ENCODE measurements at places on chromosomes 16 and 17.

- no peak for ATAC-seq
Observed at GRCh38 chr17:45406107-45406506, 26.6 kb downstream of the ARHGAP27 start.

DNA sequence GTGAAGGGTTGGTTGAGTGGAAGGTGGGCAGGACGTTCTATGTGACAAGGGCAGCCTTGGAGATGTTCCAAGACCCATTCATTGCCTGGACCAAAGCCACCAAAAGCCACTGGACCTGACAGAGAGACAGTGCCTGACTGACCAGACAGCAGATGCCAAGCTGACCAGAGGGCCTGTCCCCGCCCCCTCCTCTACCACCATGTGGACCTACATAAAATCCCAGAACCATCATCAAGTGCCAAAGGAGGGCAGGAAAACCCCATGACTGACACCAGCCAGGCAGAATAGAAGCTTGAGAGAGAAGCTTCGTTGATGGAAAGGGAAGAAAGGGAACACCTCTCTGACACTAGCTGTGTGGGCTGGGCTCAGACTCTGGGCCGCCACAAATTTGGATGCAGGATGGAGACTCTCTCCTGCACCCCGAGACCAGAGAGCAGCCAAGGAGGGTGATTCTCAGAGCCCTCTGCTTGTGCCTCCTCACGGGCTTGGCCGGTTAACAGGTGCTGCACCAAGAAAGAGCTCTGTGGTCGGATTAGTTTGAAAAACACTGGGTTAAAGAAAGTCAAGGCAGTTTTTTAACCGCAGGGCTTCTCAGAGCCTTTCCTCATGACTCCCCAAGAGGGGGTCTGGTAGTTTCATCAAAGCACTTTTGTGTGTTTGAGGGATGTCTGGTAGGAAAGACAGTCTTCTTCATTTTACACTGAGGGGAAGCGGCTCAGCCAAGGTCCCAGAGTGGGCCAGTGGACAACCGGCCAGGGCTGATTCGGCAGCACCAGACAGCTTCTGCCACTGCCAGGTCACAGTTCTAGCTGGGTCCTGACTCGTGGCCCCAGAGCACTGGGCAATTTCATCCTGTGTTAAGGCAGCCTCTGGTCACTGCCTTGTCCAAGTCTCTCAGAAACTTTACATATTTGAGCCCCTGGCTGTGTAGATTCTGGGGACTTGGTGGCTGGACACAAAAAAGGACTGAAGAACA, 1.7 kb downstream of the TNFRSF13B start:
- ATAC-seq = no peak

DNA sequence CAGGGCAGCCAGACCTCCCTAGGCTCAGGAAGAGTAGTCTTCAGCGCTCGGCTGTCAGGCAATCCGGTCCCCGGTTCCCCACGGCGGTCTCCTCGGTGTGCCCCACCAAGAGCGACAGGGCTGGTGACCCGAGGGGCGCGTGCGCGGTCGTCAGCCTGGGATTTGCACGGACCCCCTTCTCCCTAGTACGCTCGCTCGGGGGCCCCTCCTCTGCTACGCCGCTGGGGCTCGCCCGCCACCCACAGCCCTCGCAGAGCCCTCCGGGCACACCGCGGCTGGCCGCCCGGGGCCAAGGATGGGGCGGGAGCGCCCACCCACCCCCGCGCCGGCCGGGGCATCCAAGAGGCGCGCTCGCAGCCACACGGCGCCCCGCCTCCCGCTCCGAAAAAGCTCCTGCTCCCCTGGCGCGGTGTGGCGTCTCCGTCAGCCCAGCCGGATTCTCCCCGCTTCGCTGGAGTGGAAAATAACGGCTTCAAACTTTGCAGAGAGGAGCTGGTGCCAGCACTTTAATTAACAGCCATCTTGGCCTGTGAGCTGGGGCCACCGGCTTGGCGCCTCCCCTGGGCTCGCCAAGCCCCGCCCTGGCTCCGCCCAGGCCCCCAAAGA, 2.1 kb upstream of the C1QL1 start:
- peak; percentile 5 for ATAC-seq

- peak; percentile 91 for ATAC-seq
Observed at GRCh38 chr16:84699712-84700445, at the start of gene USP10. Gene USP10, plus strand, starts transcription at chr16:84700000. Its CDS starts 91 bp downstream, at chr16:84700091.

DNA sequence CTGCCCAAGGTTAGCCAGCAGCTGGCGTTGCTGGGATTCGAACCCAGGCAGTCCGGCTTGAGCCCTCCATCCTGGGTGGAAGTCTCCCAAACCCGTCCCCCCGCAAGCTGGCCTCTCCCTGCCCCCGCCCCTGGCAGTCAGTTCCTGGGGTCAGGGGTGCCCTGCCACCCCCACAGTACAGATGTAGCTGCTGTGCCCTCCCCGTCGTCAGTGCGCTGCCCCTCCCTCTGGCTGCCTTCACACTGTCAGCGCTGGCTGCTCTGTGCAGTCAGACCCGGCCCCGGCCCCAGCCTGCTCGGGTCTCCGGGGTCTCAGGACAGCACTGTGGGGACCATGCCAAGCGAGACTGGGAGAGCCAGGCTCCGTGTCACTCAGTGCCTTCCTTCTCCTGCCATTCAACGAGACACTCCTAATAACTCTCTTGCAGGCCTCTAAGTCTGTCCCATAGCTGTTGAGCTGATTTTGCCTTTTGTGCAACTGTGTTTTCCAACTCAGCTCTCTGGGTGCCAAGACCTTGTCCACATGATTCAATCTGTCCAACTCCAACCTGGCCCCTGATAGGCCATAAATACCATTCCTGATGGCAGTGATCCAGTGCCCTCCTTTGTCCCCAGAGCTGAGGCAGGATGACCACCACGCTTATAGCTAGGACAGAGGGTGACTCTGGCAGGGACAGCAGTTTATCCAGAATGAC, 55.5 kb upstream of the IL34 start:
- ATAC-seq = peak; percentile 32

DNA sequence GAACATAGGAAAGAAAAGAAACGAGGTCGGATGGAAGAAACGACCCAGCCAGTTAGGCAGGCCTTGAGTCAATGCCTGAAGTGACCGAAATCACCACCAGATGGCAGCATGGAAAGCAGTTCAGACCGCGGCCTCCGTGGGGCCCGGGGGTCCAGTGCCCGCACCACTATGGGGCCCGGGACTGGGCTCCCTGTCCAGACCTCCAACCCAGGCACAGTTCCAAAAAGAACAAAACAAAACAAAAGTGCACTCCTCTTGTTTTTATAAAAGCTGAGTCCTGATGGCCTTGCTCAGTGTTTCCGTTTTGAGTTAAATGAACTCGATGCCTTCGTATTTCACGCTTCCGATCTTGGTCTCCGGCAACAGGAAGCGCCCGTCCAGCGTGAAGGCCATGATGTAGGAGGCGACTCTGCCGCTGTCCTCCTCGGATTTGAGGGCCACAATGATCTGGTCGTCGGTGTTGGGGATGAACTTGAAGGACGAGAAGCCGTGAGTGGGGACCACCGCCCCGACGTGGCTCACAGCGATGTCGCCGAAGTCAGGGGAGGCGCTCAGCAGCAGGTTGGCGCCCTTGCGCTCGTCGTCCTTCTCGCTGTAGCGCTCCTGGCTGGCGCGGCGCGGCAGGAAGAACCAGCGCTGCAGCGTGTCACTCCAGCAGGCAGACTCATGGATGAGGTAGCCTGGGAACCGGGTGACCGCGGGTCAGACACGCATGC, 13.7 kb upstream of the LGALS3BP start:
- peak; percentile 37 for ATAC-seq

DNA sequence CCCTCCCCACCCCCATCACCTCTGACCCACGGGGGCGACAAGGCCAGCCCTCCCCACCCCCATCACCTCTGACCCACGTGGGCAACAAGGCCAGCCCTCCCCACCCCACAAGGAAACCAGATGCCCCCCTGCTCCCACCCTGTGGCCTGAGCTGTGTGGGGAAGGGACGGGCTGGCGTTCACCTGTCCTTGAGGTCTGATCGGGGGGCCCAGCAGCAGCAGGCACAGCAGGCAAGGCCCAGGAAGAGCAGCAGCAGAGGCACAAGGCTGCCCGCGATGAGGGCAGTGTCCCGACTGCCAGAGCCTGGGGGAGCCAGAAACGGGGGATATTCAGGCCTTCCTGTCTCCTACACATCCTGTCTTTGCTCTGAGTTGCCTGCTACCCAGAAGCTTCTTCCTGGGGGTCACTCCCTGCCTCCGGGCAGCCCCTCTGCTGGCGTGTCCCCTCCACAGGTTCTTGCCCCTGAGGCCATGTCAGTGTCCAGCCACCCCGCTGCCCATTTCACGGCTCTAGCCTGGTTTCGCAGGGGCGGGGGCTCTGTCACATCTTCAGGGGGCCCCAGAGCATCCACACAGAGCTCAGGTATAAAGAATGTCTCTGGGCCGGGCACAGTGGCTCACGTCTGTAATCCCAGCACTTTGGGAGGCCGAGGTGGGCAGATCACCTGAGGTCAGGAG, 6.8 kb downstream of the SCARF1 start:
- ATAC-seq = no peak

DNA sequence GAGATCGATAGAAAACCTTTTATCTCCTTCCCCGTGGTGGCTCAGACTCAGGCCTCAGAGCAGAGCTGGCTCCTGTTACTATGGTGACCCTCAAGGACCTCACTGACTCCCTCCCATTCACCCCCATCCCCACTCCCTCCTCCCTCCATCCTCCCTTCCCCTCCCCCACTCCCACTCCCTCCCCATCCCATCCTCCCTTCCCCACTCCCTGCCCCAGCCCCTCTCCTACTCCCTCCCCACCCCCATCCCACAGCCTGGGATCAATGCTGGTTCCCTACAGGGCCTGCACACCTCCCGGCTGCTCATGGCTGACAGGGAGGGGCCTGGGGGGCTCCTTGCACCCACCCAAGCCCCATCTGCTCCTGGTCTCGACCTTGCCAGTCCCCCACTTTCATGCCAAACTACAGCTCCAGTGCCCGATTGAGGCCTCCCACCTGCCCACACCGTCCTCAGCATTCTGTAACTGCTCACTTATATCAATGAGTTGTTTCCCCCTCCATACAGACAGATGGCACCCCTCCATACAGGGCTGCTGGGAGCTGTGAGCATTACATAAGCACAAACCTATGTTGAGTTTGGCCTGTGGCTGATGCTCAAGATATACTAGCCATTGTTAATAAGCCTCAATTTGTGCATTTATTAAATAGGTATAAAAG, 11.6 kb upstream of the RAI1 start:
- ATAC-seq = no peak

DNA sequence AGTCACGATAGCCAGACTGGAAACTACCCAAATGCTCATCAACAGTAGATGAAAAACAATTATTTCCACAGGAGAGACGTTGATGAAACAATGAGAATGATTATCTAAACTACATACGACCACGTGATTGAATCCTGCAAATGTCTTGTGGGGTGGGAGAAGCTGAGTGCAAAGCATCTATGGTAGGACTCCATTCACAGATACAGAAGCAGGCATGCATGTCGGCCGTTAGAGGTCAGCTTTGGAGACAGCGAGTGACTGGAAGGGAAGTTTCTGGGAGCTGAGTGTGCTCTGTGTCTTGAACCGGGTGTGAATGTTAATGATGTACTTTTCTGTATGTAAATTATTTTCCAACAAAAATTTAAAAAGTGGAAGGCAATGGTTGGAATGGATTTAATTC, 71.5 kb upstream of the DNAJA2 start:
- no peak for ATAC-seq

DNA sequence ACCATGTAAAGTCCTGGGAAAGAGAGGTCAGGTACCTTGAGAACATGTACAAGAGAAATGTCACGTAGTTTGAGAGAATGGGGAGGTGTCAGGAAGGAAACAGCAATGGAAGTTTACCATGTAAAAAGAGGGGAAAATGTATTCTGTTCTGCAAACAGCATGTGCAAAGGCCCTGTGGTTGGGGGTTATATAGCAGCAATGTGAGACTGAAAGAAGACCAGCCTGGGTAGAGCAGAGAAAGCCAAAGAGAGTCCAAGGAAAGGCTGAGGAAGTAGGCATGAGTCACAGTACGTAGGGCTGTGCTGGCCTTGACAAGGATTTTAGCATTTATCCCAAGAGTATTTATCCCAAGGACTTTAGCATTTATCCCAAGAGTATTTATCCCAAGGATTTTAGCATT, 141.3 kb upstream of the CACNG3 start:
- ATAC-seq = no peak

GRCh38 chr17:39791111-39791992, 53.6 kb downstream of the GRB7 start:
- no peak for ATAC-seq

Data from motor neuron (in vitro differentiated cells).